ENCODE measurements at places on chromosomes 12 and 14.

- DNase-seq = no peak
Observed at GRCh38 chr14:69955855-69956845, 76.9 kb downstream of the SMOC1 start.

- DNase-seq = no peak
Observed at GRCh38 chr12:2075508-2076195, 22.9 kb downstream of the CACNA1C start.

- DNase-seq = no peak
Observed at GRCh38 chr12:129520739-129521138, 383.1 kb downstream of the TMEM132D start.

DNA sequence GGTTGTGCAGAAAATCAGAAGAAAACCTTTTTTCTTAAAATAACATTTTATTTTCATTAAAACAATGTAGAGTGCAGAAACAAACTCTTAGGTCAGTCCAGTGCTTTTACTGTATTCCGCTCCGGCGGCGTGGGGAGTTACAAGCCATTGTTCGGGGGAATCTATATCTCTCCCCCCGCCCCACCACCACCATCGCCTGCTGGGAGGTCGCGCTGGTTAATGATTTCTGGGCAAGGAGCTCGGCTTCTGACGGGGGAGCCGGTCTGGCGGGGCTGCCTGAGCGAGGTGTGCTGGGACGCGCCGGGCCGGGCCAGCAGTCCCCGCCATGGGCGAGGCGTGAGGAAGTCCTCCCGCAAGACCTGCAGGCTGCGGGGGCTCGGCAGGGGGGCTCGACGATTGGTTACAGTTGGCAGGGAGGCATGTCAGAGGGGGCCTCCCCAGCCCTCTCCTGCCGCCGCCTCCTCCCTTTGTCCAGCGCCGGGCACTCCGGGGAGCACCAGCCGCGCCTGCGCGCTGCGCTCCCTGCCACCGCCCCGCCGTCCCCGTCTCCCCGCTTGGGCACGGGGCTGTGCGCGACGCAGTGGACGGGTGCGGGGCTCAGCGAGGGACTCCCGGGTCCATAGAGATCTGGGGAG, 1.0 kb upstream of the DUSP6 start:
- peak; percentile 51 for DNase-seq

DNA sequence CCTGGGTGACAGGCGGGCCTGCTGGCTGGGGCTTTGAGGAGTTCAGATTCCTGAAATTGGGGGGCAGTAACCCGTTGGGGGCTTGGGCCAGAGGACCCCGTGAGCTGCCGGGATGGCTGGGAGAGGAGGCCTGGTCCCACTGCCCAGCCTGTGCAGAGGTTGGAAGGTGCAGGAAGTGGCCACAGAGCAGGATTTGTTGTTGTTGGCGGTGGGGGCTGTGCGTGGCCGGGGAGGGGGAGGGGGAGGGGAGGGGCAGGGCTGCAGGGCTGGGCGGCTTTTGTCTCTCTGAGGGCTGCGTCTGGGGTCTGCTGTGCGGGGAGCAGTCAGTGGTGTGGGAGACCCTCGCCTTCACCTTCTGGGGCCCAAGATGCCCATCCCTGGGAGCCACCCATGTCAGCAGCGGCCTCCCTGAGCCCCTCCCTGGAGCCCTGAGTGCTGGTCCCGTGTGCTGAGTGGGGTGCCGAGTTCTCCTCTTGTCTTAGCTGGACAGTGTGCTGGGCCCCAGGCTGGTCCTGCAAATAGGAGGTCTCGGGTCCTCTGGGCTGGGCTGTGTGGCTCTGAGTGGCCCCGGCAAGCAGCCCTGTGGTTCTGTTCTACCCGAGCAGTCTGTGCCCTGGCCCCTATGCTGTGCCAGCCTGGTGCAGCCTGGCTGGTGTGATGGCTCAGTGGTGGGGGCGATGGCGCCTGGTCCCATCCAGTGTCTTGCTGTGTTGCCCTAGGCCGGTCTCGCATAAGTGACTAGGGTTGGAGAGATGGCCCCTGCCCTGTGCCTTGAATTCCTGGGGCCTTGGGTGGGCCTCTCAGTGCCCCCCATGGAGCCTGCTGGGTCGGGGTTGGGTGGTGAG, 10.3 kb downstream of the KIF26A start:
- DNase-seq = no peak

DNA sequence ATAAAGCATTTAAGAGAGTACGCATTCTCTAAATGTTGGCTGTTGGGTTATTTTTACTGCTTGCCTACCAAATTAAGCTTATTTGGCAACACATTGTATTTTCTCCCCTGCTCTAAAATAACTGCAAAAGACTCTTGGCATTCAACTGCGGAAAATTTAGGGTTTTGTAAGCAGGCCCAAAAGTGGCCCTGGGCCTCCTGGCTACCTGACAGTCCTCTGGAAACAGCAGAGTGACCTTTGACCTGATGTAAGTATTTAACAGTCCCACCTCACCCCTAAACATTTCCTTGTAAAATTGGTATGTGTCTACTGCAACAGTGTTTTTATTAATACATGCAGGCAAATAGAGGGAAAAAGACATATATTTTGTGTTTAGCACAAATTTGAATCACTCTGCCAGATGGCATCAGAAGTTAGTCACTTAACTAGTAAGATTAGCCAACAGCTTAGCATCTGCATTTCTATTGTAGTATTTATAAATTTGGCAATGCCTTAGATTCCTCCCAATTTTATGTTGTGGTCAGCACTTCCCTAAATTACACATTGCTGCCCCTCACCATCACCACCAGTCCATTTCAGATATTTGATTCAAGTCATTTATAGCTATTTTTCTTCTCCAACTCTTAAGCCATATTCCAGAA, 11.2 kb downstream of the LLPH start:
- DNase-seq = no peak

GRCh38 chr12:12810553-12811021, 2.6 kb upstream of the DDX47 start:
- DNase-seq = no peak

All from activated T-cell treated with anti-CD3 and anti-CD28 coated beads for 48 hours (primary cell).